ENCODE measurements at places on chromosomes 16 and 17. TPM values are rescaled to one million over a fixed set of nuclear protein-coding genes. Genes with fewer than 3 reads are reported as not detected.

DNA sequence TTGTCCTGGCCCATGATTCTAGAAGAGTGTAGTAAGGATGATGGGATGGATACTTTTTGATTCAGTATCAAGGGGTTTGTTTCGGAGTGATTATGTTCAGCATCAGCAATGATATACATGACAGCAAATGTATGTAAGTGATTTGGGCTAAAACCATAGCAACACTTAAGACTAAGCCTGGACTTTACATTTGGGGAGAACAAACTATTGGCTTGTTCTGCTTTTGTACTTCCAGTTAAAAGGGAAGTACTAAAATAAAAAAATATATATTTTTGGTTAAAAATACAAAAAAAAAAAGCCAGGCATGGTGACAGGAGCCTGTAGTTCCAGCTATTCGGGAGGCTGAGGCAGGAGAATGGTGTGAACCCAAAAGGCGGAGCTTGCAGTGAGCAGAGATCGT, 20.5 kb upstream of the DHX8 start:
- peaks cover 6% of the 10 kb centered on the region for H3K4me1 ChIP-seq
- no peak overlapping the region for H3K27ac ChIP-seq
- H3K36me3 ChIP-seq, result no peaks in the 10 kb centered on the region
- no peak overlapping the region for H3K4me3 ChIP-seq
- H3K27me3 ChIP-seq, result no peaks in the 10 kb centered on the region
- DNase-seq, result no peak

TP53TG3 gene
- not detected for total RNA-seq

SHCBP1 gene
- not detected for total RNA-seq

- no peak overlapping the region for H3K4me3 ChIP-seq
- H3K27ac ChIP-seq, result no peak overlapping the region
- no peak for DNase-seq
- H3K4me1 ChIP-seq, result no peaks in the 10 kb centered on the region
- H3K27me3 ChIP-seq, result peaks cover 10% of the 10 kb centered on the region
- H3K36me3 ChIP-seq, result no peaks in the 10 kb centered on the region
Observed at GRCh38 chr16:86026171-86026910, 127.4 kb downstream of the IRF8 start.

GRCh38 chr17:76151896-76152454, 10.9 kb upstream of the FOXJ1 start:
- H3K4me3 ChIP-seq, result no peak overlapping the region
- peaks cover 17% of the 10 kb centered on the region for H3K36me3 ChIP-seq
- no peaks in the 10 kb centered on the region for H3K4me1 ChIP-seq
- no peak overlapping the region for H3K27ac ChIP-seq
- no peaks in the 10 kb centered on the region for H3K27me3 ChIP-seq
- no peak for DNase-seq

- no peaks in the 10 kb centered on the region for H3K4me1 ChIP-seq
- no peak overlapping the region for H3K4me3 ChIP-seq
- no peaks in the 10 kb centered on the region for H3K27me3 ChIP-seq
- H3K27ac ChIP-seq, result no peak overlapping the region
- no peaks in the 10 kb centered on the region for H3K36me3 ChIP-seq
Observed at GRCh38 chr16:57763285-57764005, 27.9 kb downstream of the KATNB1 start.

All from gastrocnemius medialis (tissue), 4 donors.